ENCODE measurements at places on chromosomes 12 and 14.

- no peak for DNase-seq
Observed at GRCh38 chr12:112308161-112308560, 74.1 kb downstream of the HECTD4 start.

DNA sequence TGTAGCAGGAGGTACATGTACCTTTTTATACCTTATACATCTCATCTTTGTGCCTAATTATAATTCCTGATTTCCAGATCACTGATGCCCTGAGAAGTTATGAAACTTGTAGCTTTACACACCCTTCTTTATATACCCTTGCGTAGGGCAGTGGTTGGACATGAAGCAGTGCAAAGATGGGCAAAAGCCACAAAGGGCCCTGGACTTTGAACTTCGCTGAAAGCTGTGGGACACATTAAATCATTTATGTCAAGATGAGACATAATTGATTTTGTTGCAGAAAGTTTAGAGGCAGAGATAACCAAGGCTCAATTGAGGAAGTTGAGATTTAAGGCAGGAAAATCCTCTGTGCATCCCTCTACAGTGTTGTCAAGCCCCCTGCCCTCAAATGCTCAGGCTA, 170.0 kb downstream of the SLC2A13 start:
- DNase-seq, result no peak

DNA sequence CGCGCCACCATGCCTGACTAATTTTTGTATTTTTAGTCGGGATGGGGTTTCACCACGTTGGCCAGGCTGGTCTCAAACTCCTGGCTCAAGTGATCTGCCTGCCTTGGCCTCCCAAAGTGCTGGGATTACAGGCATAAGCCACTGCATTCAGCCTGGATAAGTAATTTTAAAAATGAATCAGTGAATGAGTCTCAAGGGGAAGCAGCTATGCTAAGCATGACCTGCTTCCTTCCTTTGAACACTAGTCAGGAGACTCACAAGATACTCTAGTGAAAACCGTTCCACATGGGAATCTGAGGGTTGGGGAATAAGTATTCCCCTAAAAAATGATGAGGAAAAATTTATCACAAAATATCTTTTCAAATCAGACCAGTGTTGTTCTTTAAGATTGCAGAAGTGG, 10.7 kb upstream of the FAM234B start:
- DNase-seq, result no peak

DNA sequence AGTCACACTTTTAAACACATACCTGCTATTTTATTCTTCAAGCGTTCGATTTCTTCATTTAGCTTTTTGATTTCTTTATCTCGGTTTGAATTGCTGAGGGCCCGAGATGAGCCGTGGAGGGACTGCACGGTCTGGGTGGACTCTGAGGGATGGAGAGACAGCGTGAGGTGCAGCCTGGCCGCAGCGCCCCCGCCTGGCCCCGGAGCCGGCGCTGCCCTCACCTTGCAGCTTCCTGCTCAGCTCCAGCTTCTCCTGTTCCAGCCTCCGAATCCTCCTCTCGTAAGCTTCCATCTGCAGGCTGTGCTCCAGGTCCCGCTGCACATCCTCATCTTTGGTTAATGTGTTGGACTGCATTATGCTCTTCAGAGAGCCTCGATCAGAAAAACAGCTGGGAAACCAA, 53.2 kb downstream of the AMN start:
- DNase-seq, result no peak

GRCh38 chr12:47725893-47726292, 603 bp upstream of the ENDOU start:
- no peak for DNase-seq

DNA sequence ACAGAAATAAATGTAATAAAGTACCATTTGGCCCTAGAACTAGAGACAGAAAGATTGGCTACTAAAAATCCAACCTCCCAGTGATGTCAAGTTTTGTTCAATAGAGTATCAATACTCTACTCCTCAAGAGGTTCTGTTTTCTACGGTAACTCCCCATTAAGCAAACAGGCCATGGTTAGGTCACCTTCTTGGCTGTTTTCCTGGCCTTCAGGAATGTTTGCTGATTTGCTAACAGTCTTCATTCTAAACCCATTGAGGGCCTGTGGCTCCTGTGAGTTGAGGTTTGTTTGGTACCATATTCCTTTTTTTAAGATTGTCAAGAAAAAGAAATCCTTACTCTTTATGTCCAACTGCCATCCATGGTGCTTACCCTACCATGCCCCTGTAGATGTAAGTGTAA, 1022.0 kb upstream of the TMEM132C start:
- no peak for DNase-seq

DNA sequence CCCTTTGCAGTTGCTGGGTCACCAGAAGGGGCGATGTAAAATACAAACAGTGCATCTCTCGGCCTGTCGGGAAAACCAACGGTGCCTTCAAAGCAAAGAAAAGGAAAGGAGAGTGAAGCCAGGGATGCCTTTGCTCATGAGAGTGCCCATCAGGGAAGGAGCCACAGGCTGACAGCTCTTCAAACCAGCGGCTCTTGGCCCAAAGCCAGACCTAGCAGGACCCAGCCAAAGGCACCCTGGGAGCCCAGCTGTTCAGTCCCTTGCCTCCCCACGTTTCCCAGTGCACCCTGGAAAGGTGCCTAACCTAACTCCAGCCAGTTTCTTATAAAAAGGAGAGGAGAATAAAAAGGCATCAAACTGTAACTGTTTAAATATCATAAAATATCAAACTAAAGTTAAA, 29.2 kb downstream of the PRMT8 start:
- no peak for DNase-seq

GRCh38 chr12:127083008-127083949, 1183.7 kb upstream of the TMEM132C start:
- peak; percentile 42 for DNase-seq

Measured in glomerular endothelial cell (primary cell).